Left ventricle myocardium inferior (tissue), 1 donor: ENCODE measurements at places on chromosomes 16 and 17. TPM values are rescaled to one million over a fixed set of nuclear protein-coding genes. Genes with fewer than 3 reads are reported as not detected.

DNA sequence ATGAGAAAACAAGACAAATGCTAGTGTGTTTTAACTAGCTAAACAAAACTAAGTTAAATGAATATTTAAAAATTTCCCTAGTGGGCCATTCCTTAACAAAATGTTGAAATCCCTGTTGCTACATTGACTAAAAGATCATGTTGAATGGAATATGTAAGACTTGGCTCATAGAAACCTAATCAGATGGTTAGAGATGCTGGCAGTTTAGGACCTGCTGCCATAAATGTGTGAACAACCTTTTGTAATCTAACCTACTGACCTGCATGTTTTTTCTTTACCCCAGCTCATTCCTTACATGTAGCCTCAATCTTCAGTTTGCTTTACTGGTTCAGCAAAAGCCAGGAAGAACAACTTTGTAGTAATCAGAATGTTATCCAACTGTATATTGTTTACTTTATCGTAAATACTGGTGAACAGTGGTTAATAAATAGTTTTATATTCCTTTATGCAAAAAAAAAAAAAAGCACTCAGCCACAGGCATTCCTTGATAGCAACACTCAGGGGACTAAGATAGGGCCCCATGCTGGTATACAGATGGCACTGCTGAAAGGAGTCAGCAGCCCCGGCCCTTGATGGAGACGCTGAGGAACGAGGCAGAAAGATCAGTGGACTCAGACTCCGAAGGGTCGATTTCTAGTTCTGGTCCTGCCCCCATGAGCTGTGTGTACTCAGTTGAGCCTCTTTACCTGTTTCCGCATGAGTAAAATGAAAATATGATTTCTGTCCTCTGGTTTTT is 78.2 kb downstream of the MARF1 start:
- H3K27me3 ChIP-seq: no peaks in the 10 kb centered on the region
- peaks cover 9% of the 10 kb centered on the region for H3K36me3 ChIP-seq
- no peak overlapping the region for H3K27ac ChIP-seq
- peaks cover 29% of the 10 kb centered on the region for H3K4me1 ChIP-seq

PRR35 gene
- not detected for total RNA-seq

GRCh38 chr16:50505115-50505514 is 43.1 kb upstream of the NKD1 start:
- no peak overlapping the region for H3K27ac ChIP-seq
- DNase-seq: no peak
- H3K27me3 ChIP-seq: peaks cover 59% of the 10 kb centered on the region
- no peaks in the 10 kb centered on the region for H3K4me1 ChIP-seq

- H3K27me3 ChIP-seq: peaks cover 7% of the 10 kb centered on the region
- DNase-seq: no peak
- no peak overlapping the region for H3K4me3 ChIP-seq
- no peak overlapping the region for H3K27ac ChIP-seq
Observed at GRCh38 chr16:8397223-8397622, 193.1 kb downstream of the TMEM114 start.

DNA sequence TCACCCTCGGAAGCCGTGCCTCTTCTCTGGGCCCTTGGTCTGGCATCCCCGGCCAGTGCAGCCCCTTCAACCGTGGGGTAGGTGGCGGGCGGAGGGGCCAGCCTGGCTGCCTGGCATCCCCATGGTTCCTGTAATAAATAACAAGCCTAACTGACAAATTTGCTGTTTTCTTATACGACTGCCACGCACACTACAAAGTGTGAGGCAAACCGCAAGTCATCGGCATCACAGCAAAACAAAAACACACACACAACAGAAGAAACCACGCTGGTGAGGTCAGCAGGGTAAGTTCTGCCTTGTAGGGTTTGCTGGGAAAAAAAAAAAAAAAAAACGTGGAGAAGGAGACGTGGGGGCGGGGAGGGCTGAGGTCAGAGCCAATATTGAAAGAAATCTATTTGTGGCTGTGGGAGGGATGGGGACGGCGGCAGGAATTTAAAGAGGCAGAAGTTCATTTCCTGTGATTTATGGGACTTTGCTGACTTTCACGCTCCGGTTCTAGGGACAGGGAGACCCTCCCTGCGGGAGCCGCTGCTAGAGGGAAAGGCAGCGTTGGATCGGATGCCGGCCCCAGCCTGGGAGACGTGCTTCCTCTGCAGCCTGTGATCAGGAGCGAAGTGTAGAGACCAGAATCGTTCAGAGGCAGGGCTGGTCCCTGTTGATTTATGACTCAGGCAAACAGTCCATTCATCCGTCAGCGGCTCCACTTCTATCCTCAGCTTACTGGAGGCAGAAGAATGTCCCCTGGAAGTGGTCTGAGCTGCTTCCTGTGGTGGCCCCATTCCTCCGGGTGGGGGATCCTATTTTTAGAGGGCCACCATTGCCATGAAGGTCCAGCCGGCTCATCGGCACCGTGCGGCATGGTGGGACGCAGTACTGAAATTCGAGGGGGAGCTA is 162.8 kb downstream of the FOXL1 start:
- peaks cover 18% of the 10 kb centered on the region for H3K4me1 ChIP-seq
- H3K4me3 ChIP-seq: peak overlapping the region; percentile 62
- peaks cover 5% of the 10 kb centered on the region for H3K27me3 ChIP-seq

- H3K4me1 ChIP-seq: peaks cover 92% of the 10 kb centered on the region
- no peak overlapping the region for H3K4me3 ChIP-seq
- no peaks in the 10 kb centered on the region for H3K27me3 ChIP-seq
- peaks cover 48% of the 10 kb centered on the region for H3K36me3 ChIP-seq
Observed at GRCh38 chr17:74210191-74211140, 2.9 kb upstream of the TTYH2 start.

DNA sequence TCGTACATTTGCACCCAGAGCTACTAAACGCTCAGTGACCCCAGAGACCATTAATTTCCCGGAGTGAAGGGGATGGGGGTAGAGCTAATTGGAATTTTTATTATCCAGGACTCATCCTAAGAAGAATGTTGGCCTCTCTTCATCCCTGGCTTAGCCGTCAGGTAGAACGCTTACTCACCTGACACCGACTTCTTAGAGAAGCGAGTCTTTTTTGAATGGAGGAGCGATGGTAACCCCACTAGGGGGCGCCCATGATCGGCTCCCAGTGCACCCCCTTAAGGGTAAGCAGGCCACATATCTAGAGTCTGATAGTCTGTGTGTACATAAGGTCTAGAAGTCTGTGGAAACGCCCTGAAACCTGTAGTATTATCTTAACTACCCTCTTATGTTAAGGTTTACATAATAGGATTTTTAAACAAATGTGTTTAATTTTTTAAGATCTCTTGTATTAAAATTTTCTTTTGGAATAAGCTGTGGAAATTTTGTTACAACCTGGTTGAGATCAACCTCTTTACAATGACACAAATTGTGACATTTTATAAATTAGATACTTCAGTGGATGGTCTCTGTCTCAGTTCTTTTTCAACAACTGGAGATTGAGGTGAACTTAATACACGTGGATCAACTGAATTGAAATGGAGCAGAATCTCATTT is 229.8 kb downstream of the CPPED1 start:
- H3K4me3 ChIP-seq: no peak overlapping the region
- H3K36me3 ChIP-seq: peaks cover 13% of the 10 kb centered on the region
- DNase-seq: peak; percentile 34
- no peak overlapping the region for H3K27ac ChIP-seq
- H3K4me1 ChIP-seq: no peaks in the 10 kb centered on the region
- peaks cover 9% of the 10 kb centered on the region for H3K27me3 ChIP-seq

CACNG3 gene
- not detected for total RNA-seq

ACSM2B gene
- total RNA-seq: not detected

DNAH3 gene
- total RNA-seq: 1.8 TPM

GRCh38 chr17:14308636-14308964 is 7.7 kb downstream of the HS3ST3B1 start:
- peak overlapping the region; percentile 69 for H3K27ac ChIP-seq
- H3K4me3 ChIP-seq: peak overlapping the region; percentile 70
- H3K4me1 ChIP-seq: peaks cover 48% of the 10 kb centered on the region
- DNase-seq: no peak
- H3K27me3 ChIP-seq: peaks cover 42% of the 10 kb centered on the region
- no peaks in the 10 kb centered on the region for H3K36me3 ChIP-seq

- no peaks in the 10 kb centered on the region for H3K36me3 ChIP-seq
- H3K4me1 ChIP-seq: peaks cover 64% of the 10 kb centered on the region
- peaks cover 19% of the 10 kb centered on the region for H3K27me3 ChIP-seq
Observed at GRCh38 chr17:45425125-45425983, 7.3 kb downstream of the ARHGAP27 start.

SPATA20 gene
- total RNA-seq: 66.3 TPM

DNA sequence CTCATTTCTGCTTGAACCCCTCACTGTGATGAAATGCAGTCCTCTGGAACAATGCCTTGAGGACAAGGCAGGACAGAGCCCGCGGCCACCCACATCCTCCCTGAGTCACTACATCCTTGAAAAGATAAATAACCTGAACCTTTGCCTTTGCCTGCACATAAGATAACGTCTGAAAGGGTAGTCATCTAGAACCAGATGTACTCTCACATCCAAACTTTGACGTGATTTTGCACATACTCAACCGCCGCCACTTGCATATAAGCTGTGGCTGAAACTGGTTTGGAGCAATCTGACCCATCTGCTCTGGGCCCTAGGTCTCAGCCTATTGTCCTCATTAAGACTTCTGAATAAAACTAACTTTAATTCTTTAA is 252.1 kb downstream of the PHKB start:
- H3K4me1 ChIP-seq: no peaks in the 10 kb centered on the region
- no peak overlapping the region for H3K27ac ChIP-seq
- H3K36me3 ChIP-seq: no peaks in the 10 kb centered on the region
- DNase-seq: no peak
- no peak overlapping the region for H3K4me3 ChIP-seq

DNA sequence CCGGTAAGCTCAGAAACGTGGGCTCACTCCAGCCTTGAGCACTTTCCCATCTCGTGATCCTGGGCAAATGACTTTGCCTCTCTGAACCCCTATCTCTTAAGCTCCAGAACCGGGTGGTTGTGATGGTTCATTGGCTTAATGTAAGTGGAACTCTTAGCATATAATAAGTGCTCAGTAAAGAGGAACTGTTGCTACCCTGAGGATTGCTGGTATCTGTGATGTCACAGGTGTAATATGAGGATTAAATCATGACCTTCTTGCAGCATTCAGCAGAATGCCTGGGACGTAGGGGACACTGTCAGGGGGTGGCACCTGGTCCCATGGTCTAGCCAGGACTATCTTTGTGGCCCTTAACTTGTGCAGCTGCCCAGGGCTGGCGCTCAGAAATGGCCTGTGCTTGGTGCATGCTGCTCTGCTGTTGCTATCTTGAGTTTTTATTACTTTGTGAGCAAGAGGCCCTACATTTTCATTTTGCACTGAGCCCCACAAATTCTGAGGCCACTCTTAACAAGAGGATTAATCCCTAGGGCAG is 68.8 kb downstream of the SREBF1 start:
- peak overlapping the region; percentile 66 for H3K27ac ChIP-seq
- H3K36me3 ChIP-seq: no peaks in the 10 kb centered on the region
- no peak for DNase-seq
- H3K27me3 ChIP-seq: no peaks in the 10 kb centered on the region
- H3K4me1 ChIP-seq: peaks cover 83% of the 10 kb centered on the region

NTN1 gene
- 60.3 TPM for total RNA-seq

- H3K27ac ChIP-seq: no peak overlapping the region
- peak overlapping the region; percentile 68 for H3K4me3 ChIP-seq
- H3K36me3 ChIP-seq: no peaks in the 10 kb centered on the region
- H3K4me1 ChIP-seq: peaks cover 33% of the 10 kb centered on the region
Observed at GRCh38 chr17:82030470-82031302, 792 bp upstream of the RAC3 start.

CDH1 gene
- total RNA-seq: 0.11 TPM

DNA sequence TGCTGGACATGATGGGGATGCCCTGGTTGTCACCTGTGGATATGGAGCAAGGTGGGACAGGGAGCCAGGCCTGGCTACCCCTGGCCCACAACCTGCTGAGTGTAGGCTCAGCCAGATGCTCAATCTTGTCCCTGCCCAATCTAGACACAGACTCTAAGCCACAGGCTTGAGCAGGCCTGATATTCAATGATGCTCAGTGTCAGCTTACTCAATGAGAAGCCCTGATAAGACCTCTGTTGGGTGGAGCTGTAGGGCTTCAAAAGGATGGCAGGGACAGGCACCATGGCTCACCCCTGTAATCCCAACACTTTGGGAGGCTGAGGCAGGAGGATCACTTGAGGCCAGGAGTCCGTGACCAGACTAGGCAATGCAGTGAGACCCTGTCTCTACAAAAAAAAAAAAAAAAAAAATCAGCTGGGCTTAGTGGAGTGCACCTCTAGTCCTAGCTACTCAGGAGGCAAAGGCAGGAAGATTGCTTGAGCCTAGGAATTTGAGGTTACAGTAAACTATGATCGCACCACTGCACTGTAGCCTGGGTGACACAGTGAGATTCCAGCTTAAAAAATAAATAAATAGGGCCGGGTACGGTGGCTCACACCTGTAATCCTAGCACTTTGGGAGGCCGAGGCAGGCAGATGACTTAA is 3.4 kb downstream of the LCAT start:
- no peak for DNase-seq

CCL7 gene
- total RNA-seq: not detected

DNA sequence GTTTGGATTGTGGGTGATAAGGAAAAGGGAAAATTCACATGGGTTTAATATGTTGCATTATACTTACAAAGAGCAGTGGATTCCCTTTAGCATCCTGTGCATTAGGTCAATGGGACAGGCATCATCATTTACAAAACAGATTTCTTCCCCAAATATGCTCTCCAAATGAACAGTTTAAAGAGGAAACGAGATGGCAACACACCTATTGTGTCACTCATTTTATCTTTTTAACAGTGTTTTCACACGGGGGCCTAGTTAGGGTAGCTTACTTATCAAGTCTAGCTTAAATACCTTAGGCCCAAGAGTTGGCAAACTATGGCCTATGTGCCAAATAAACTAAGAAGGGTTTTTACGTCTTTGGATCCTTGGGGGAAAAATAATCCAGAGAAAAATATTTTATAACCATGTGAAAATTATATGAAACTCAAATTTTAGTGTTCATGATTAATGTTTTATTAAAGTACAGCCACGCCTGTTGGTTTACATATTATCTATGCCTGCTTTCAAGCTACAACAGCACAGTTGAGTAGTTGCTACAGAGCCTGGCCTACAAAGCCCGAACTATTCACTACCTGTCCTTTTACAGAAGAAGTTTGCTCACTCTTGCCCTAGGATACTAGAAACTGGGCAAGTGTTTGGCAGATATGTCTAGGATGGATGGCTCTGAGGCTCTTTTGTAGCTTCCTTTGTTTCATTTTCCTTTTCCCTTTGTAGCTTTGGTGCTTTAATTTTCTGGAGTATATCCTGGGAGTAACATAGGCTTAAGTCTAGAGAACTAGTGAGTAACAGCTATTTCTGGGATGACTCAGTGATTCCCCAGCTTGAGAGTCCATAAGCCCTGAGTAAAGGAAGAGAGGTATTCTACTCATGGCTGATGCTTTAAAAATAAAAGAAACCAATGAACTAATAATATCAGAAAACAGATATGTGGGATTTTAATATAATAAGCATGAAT is 12.4 kb downstream of the NUP93 start:
- no peak overlapping the region for H3K27ac ChIP-seq
- H3K36me3 ChIP-seq: no peaks in the 10 kb centered on the region
- H3K27me3 ChIP-seq: no peaks in the 10 kb centered on the region
- H3K4me3 ChIP-seq: no peak overlapping the region
- H3K4me1 ChIP-seq: peaks cover 48% of the 10 kb centered on the region
- DNase-seq: no peak
